ENCODE measurements at places on chromosomes 1 and 21.

DNA sequence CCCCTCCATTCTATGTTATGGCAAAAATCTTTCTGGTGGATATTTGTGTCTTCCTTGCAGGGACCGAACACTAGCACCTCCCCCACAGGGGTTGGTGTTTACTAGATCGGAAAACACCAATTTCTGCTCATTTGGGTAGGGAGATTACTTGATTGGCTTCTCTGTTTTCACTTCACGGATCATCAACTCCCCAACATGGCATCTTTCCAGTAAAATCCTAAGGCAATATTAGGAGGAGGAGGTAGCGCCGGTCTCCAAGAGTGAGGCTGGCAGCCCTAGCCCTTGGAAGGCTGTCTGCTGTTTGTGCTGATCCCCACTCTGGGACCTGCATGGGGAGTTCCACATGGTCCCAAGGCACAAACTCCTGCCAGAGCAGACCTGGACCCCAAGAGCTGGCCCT, 12.2 kb downstream of the VASH2 start:
- DNase-seq: peak; percentile 6

DNA sequence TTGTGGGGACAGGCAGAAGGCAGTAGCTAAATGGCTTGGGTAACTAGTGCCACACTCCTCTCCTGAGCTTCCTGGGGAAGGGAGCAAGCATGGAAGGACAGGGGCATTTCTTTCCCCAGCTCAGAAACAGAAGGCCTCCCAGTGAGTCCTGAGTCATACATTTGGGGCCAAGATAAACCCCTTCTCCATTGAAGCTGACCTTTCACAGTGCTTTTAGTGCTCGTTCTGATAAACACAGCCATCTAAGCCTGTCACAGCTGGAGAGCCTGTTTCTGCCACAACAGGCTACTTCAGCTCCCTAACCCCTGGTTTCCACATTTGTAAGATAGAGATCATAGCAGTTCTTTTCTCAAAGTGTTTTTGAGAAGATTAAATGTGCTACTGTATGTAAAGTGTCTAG, 374.0 kb downstream of the LMX1A start:
- no peak for DNase-seq

- DNase-seq: no peak
Measured at GRCh38 chr1:220045356-220046051, 801 bp downstream of the EPRS1 start.

DNA sequence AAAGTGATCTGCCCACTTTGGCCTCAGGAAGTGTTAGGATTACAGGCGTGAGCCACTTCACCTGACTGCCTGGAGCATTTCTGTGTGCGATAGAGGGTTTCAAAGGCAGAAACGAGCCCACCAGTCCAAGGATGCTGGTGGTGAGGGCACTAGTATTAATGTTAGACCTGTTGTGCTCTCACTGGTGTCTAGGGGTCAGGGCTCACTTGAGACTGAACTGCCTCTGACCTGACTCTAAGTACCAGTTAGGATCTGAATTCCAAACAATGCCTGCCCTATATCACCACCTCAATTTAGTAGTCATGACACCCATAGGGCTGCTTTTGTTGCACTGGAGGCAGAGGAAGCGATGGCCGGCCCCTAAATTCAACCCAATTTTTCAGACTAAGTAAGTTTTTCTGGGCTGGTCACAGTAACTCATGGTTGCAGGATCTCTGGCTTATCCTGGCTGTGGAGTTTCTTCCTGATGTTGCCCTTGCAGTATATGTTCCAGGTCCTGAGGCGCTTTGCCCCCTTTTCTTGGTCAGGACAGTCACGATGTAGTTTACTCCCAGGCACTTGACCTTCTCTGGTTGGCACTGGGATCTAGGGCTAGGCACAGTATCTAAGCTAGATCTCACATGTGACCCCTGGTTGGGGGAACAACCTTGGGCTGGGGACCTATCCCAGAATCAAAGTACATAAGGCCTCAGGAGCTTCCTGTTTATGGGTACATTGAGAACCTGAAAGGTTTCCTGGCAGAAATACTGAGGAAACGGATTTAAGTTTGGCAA, 4.5 kb downstream of the CCDC17 start:
- no peak for DNase-seq

DNA sequence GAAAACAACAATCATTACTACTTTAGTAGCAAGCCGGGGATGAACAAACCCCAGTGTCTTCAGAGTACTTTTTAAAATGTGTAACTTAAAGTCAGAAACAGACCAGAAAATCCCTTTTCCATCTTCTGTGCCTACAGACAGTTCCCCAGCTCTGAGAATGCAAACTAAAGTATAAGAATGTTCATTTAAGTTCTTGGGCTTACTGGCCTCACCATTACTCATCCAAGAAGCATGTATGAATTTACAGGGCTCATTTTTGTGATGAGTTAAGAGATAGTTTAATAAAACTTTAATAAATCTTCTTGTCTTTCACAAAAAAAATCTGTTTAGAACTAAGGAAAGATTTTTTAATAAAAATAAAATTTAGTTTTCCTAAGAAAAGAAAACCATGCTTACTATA, 4.6 kb downstream of the LPGAT1 start:
- DNase-seq: no peak

GRCh38 chr1:50982611-50983010, 12.6 kb downstream of the CDKN2C start:
- DNase-seq: peak; percentile 80

All from DMS79 treated with DMSO at 0.1 percent for 48 hours (cell line).